Activated T-cell treated with anti-CD3 and anti-CD28 coated beads for 4 hours (primary cell): ENCODE measurements at places on chromosomes 13 and 19.
A peak's percentile ranks its signal among the peaks of the same experiment; 100 is the strongest.

DNA sequence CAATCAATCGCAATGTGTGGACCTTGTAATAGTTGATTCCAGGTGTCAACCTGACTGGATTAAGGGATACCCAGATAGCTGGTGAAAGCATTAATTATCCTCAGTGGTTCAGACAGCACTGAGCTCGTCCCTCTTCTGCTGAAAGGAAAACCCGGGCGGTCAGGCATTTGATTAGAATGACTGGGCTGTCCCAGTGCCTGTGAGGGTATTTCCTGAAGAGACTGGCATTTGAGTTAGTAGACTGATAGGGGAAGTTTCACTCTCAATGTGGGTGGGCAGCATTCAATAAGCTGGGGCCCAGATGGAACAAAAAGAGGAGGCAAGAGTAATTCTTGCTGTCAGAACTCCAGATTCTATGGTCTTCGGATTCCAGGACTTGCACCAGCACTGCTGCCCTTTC lies 31.9 kb downstream of the KPNA3 start:
- no peak for DNase-seq

DNA sequence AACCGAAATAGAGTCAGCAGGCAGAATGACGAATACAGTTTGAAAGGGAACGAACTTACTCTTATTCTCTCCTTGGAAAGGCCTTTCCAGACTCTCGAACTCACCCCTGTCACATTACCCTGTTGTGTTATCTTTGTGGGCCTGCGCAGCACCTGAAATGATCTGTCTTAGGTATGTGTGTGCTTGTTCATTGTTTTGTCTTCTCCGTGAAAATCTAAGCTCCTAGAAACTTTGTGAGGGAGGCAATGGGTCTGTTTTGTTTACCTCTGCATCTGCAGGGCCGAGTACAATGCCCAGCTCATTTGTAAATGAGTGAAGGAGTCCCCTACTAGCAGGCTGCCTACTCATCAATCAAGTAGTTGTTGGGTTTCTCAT lies 19.6 kb downstream of the HMGB1 start:
- DNase-seq = no peak

DNA sequence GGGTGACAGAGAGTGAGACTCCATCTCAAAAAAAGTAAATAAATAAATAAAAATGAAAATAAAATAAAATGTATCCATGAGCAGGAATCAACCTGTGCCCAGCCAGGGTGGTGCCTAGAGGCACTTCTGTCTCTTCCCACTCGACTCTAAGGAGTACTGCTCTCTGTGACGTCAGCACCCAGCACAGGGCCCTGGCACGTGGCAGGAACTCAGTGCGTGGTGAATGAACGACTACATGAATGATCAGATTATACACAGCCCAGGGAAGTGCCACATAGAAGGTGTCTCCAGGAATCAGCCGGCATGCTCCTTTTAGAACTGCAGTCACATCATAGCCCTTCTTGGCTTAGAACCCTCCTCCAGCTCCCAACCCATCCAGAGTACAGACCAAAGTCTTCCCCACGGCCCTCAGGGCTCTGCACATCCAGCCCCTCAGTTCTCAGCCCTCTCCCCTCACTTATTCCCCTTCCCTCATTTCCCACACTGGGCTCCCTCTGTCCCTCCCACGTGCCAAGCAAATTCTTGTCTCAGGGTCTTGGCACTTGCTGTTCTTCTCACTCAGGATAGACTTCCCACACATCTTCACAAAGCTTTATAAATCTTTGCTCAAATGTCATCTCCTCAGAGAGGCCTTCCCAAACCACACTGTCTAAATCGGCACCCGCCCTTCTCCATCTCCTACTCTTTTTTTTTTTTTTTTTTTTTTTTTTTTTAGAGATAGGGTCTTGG lies 4.2 kb downstream of the CLIP3 start:
- no peak for DNase-seq

GRCh38 chr13:19993024-19993423 lies 34.5 kb downstream of the ZMYM2 start:
- DNase-seq = no peak

GRCh38 chr13:80132741-80133601 lies 208.0 kb downstream of the SPRY2 start:
- DNase-seq = no peak

DNA sequence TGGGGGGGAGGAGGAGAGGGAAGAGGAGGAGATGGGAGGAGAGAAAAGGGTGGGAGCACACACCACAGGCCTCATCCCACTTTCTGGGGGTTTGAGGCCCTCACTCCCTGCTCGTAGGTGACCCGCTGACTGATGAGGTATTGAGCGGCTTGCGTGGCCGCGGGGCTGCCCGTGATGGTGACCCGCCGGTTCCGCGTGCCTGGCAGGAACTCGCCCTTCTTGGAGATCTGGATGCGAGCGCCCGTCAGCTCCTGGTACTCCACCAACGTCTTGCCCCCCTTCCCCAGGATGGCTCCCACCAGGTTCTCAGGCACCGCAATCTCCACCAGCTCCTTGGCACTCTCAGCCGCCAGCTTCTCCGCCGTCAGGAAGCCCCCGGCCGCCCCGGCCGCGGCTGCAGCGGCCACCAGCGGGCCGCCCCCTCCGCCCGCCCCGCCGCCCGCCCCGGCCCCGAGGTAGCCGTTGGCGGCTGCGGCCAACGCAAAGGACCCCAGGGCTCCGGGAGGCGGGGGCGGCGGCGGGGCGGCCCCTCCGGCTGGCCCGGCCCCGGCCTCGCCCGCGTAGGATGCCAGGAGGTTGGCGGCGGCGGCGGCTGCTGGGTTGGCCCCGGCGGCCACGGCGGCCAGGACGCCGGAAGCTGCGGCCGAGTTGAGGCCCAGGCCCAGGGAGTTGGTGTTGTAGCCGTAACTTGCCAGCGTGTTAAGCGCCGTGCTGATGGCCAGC lies 25.4 kb upstream of the NANOS2 start:
- no peak for DNase-seq

GRCh38 chr19:35153701-35154524 lies 622 bp upstream of the FXYD5 start:
- DNase-seq = peak; percentile 63

DNA sequence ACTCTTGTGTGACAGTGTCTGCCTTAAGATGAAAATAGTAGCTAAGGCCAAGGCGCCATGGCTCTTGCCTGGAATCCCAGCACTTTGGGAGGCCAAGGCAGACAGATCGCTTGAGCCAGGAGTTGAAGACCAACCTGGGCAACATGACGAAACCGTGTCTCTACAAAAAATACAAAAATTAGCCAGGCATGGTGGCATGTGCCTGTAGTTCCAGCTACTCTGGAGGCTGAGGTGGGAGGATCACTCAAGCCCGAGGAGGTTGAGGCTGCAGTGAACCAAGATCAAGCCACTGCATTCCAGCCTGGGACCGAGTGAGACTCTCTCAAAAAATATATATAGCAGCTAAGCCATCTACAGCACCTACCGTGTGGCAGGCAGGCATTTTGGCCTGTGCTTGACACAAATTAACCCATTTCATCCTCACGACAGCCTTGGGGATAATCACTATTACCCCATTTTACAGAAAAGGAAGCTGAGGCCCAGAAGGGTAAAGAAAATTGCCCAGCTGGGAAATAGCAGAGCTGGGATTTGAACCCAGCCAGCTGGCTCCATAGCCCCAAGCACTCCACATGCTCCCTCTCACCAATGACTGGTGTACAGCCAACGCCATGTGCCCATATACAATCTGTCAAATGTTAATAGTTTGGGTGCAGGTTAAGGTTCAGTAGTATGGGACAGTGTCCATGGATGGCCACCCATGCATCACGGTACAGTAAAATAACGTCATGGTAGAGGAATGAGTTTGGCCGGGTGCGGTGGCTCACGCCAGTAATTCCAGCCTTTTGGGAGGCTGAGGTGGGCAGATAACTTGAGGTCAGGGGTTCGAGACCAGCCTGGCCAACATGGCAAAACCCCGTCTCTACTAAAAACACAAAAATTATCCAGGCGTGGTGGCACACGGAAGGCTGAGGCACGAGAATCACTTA lies 3.1 kb downstream of the SLC1A5 start:
- DNase-seq = no peak

GRCh38 chr19:5210556-5210955 lies 130.1 kb downstream of the PTPRS start:
- DNase-seq = no peak

GRCh38 chr13:110652231-110652730 lies 36.9 kb downstream of the NAXD start:
- DNase-seq = no peak

DNA sequence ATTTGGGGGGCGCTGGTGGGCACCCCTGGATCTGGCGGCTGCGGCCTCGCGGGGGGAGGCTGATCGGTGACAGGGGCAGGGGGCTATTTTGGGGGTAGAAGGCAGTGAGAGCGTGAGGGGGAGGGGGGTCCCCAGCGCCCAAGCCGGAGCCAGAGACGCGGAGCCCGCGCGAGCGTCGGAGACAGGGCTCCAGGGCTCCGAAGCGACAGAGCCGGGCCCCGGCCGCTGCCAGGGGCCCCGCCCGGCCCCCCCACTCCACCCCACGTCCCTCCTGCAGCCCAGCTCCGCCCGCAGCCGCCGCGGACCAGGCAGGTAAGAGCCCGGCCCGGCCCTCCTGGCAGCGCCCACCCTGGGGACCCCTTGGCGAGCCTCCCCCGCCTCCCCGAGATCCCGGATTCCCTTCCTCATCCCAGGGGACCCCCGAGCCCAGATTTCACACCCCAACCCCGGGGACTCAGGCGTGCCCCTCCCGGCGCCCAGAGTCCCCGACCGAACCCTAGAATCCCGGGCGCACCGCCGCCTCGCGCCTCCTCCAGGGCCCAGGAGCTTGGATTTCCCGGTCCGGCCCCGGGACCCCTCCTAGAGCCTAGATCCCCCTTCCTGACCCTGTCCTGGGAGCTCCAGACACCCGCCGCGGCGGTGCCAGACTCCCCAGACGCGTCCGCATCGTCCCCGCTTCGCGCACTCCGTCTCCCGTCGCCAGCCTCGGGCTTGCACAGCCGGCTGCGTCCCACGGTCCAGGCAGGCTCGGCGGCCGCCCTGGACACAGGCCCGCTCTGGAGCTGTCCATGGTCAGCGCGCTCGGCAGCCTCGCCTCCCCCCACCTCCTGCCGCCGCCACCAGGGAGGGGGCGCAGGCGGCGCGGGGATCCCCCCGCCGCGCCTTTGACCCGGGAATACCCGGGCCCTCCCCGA lies at the start of gene PPFIA3:
Gene PPFIA3, plus strand, starts transcription at position 134 of the 914 bp plus-strand sequence. CDS start 8,330 bp downstream, outside the sequence.
- no peak for DNase-seq

DNA sequence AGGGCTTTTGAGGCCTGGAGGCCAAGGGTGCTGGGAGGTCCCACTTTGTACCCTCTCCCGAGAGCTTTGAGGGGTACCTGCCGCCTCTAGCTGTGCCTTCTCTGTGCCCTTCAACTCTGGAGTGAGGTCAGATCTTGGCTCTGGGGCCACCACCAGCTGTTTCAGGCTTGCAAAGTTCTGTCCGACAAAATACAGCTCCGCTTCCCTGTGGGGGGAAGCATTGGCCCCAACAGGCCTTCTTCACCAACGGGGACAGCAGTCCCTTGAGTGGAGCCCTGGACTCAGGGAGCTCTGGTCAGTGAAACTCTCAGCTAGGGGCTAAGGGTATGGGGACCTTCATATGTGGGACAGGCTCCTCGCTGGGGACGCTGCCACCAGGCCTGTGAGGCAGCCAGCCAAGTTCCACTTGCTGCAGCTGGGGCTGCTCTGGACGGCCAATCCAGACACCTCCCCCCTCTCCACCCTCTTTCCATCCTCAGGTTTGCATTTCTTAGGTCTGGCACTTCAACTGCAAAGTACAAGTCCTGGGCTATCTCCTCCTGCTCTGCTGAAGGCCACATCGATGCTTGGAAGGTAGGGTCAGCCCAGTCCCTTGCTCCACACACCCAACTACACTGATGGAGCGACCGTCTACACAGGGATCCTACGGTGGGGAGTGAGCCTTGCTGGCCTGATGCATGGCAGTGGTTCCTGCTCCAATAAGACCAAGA lies 46.8 kb downstream of the C13orf46 start:
- no peak for DNase-seq

GRCh38 chr13:97100821-97101220 lies 106.5 kb upstream of the OXGR1 start:
- no peak for DNase-seq

DNA sequence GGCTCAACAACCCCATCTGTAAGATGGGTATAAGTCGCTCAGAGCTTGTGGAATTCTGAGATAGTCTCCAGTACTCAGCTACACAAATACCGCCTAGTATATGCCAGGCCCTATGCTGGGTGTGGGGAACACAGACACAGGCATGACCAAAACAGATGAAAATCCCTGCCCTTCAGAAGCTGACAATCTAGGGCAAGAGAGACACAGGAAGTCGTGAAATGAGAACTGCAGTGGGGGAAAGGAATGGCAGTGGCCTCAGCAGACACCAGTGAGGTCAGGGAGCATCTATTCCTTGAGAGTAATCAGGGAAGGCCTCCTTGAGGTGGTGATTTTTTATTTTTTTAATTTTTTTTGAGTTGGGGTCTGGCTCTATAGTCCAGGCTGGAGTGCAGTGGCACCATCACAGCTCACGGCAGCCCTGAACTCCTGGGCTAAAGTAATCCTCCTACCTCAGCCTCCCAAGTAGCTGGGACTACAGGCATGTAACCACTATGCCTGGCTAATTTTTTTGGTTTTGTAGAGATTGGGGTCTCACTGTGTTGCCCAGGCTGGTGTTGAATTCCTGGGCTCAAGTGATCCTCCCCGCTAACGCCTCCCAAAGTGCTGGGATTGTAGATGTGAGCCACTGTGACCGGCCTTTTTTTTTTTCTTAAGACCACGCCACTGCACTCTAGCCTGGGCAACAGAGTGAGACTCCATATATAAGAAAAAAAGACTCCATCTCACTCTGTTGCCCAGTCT lies 3.2 kb downstream of the TMIGD2 start:
- no peak for DNase-seq

DNA sequence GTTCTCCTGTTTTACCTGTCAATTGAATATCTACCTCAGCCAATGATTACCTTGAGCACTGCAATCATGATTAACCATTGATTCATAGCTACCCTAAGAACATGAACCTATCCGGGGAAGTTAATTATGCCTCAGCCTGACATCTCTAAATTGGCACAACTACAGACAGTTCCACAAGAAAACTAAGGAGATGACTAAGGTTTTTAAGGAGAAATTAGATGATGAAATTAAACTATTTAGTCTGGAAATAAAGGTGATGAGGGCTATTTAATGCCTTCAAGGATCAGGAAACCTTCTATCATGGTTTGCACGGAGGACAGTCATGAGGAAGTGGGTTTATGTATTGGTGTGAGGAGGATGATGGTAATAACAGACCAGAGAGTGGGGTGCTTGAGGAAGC lies 203.4 kb downstream of the COL4A1 start:
- DNase-seq = no peak

GRCh38 chr19:6465006-6465405 lies 935 bp downstream of the CRB3 start:
- DNase-seq = no peak
